ENCODE measurements at places on chromosomes 7 and 10.
A peak's percentile ranks its signal among the peaks of the same experiment; 100 is the strongest.

DNA sequence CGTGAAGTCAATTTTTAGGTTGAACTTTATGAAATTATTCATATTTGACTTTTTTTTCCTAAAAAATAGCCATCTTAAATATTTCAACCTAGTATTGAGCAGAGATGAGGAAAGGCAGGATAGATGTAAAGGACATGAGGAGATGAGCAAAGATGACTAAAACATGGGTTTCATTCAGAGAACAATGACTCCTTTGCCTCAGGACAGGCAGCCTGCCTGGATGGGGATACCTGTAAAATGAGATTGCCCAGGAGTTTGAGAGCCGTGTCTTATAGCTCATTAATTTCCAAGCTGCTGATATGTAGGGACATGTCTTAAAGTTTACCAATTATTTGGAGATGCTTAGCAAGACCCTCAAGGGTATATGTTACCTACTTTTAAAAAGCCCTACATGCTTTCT, 243.8 kb upstream of the MDFIC start:
- DNase-seq: no peak

DNA sequence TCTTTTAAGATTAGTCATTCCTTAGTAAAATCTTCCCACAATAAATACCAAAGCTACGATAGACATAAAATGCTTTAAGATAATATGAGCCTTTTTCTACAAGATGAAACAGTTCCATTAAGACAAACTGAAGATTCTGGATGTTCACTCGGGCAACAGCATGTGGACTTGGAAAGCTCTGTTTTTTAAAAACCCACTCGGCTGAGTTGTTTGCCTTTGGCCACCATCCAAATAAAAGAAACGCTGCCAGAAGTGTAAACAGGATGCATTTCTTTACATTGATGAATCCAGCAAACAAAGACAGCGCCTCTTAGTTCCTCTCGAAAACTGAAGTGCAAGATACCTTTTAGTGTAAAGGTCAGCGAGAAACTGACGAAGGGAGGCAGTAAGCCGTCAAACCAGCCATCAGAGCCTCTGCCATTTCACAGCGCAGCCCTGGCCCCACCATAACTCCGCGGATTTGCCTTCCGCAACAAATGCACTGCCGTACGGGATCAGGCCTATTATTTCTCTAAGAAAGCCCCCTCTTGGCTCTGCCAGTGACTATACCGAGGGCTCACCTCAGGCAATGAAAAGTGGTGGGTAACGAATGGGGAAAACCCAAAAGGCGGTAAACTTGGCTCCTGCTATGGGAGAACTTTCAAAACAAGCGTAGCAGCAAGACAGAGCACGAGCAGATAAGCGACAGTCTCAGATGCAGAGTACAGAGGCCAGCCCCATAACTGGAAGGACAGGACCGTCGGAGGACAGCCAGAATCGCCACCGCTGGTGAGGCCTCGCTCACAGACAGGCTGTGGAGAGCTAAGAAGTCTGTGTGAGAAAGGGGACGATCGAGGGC, 41.4 kb downstream of the GNA12 start:
- DNase-seq: no peak

- peak; percentile 77 for DNase-seq
Observed at GRCh38 chr7:98165827-98166667, 45.2 kb upstream of the BHLHA15 start.

GRCh38 chr7:53311205-53311604, 275.8 kb downstream of the POM121L12 start:
- peak; percentile 24 for DNase-seq

GRCh38 chr7:154777023-154777422, 225.9 kb downstream of the PAXIP1 start:
- DNase-seq: no peak

- no peak for DNase-seq
Observed at GRCh38 chr10:120667276-120667675, 183.9 kb upstream of the WDR11 start.

DNA sequence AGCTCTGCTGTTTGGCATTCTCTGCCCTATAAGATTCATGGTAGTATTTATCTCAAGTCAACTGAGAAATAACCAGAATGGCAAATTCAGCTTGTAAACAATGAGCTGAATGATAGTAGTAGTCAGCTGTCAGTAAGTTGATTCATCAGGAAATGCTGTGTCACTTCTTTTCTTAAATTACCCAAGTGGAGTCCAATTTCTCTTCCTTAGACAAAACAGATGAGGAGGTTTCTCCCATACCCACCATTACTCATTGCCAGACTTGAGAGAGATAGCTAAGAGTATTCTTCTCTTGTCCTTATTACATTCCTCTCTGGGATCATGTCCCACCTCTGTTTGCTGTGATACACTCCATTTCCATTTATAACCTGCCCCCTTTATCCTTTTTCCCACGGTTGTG, 159.8 kb upstream of the STEAP1 start:
- DNase-seq: no peak

- DNase-seq: no peak
Observed at GRCh38 chr10:35442028-35442427, 105.7 kb downstream of the CCNY start.

GRCh38 chr10:26517141-26517867, 79.2 kb downstream of the APBB1IP start:
- no peak for DNase-seq

DNA sequence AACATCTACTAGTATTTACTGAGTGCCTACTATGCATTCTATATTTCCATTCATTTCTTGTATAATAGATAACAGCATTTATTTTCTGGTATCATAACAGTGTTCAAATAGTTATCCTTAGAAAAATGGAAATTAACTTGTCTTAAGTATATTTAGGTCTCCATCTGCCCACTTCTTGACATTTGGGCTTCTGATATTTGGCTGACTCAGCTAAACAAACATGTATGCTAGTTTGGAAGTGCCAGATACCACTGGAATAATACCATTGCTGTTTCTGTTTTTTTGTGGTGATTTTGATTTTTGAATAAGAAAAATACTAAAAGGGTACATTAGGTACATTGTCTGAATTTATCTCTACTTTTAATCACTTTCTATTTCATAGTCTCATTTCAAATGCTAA, 169.2 kb downstream of the ST7 start:
- DNase-seq: no peak

GRCh38 chr10:70684374-70684773, 12.1 kb downstream of the ADAMTS14 start:
- DNase-seq: no peak

GRCh38 chr7:156173748-156174353, 361.6 kb upstream of the SHH start:
- no peak for DNase-seq

DNA sequence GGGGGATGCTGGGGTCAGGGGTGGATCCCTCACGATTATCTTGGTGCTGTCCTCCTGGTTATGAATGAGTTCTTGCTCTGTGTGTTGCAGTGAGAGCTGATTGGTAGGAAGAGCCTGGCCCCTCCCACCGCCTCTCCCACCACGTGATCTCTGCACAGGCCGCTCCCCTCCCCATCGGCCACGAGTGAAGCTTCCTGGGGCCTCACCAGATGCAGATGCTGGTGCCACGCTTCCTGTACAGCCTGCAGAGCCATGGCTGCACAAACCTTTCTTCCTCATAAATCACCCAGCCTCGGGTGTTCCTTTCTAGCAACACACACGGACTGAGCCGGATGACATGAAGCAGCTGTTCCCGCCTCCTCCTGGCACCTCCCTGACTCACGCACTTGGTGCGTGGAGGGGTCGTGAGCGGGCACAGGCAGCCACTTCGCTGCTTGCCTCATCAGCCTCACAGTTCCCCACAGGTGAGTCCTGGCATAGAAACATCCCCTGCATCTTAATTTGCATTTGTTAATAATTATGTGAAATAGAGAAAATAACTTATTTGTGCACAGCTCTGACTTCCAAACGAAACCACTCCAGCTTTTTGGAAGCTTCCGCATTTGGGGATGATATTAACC, 210.8 kb downstream of the ADARB2 start:
- no peak for DNase-seq

DNA sequence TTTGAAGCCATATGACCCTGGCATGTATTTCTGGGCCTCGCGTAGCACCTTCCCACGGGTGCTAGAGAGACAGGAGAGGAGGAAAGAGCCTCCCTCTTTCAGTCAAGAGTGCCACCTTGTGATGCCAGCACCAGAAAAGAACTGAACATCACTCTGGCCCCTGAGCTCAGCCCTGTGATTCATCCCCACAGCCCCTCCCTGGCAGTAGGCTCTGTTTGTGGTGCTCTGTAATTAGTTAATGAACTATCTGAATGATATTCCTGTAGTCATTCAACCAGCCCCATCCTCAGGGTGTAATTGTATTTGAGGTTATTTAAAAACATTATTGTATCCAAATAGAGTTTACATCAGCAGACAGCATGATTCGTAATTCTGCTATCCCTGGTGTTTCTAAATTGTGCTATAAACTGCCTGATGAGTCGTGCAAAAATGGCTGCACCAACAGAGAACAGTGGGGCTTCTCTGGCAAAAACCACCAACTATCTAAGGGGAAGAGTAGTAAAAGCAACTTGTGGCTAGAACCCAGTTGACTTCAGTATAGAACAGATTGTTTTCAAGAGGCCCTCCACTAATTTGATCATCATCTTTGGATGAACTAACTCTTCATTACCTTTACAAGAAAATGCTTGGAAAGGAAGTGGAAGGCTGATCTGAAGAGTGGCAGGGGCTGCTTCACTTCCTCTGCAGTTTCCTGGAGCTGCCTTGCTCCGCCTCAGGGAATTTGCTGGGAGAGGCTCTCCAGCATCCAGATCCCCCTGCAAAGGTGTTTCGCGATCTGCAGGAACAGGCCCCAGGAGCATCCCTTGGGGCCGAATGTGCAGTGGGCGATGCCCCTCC, 23.7 kb upstream of the TIAL1 start:
- DNase-seq: no peak

GRCh38 chr7:30864101-30864500, 47.6 kb upstream of the AQP1 start:
- no peak for DNase-seq

GRCh38 chr7:82676777-82677463, 233.3 kb upstream of the CACNA2D1 start:
- no peak for DNase-seq

DNA sequence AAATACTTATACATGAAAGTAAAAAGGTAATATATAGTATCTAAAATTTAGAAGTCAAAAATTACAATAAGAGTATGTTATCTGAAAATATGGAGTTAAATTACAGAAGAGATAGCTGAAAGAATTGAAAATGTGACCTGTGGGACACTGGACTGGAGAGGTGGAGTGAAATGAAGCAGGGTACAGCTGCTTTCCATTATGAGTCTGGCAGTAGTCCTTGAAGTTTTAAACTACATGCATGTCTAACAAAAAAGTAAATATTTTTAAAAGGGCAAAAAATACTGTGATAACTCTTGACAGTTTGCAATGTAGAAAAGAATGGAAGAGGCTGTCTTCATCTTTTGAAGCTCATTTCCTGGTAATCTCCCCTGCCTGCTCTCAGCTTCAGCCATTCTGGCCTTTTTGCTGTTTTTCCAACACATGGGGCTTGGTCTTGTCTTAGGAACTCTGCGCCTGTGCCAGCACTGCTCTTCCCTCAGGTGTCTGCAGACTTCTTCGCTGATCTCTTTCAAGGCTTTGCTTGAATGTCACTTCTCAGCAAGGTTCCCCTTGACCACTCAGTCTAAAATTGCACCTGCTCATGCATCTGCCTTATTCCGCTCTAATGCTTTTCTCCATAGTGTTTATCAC, 36.9 kb downstream of the PTPRZ1 start:
- DNase-seq: no peak

DNA sequence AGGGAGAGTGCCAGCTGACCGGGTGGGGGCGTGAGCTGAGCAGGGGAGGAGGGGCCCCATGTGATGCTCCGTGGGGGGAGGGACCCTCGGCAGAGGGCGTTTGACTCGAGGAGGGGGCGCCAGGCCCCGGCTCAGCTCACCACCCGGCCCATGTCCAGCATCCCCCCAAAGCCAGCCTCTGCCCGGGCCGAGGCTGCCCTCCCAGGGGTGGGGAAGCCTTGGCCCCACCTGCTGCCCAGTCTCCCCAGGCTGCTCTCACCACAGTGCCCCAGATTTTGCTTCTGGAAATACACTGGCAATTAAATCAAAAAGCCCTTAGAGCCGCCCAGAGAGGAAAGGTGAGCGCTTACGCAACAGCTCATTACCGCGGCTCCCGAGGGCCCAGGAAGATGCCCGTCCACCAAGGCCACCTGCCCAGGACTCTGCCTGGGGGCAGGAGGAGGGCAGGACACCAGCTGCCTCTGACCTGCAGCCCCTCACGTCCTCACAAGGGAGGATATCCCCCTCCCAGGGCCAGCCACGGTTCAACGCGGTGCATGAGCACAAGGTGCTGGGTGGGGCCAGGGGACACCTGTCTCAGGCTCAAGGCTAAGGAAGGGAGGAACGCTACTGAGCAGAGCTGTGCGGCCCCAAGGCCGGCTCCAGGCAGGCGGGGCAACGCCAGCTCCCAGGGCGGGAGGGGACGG, 70.0 kb upstream of the INPP5A start:
- DNase-seq: peak; percentile 27

- DNase-seq: no peak
Observed at GRCh38 chr7:40800771-40801170, 666.0 kb downstream of the SUGCT start.

DNA sequence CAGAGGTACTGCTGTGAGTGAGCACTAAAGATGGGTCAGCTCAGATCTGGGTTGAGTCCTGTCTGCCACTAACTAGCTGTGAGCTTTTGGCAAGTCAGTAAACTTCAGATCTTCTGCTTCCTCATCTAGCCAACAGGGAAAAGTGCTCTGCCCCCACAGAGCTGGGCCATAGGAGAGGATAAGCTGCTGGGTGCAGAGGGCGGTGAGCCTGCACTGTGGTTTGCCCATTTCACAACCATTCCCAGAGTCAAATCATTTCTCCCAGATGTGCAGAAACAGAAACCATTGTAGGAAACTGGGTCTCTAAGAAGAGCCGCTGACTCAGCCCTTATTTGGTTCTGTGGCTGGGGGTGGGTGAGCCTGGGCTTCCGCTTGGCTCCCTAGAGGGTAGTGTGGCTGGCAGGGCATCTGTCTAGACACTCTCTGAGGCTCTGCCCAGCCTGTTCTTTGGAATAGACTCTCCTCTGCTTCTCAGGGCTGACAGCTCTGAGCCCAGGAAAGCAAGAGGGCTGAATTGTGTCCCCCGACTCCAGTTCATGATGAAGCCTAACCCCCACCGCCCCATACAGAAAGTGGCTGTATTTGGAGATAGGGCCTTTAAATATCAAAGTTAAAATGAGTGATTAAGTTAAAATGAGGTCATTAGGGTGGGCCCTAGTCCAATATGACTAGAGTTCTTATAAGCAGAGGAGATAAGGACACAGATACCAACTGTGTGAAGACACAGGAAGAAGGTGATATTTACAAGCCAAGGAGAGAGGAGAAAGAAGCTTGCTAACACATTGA, 29.5 kb upstream of the ARHGAP22 start:
- DNase-seq: no peak

DNA sequence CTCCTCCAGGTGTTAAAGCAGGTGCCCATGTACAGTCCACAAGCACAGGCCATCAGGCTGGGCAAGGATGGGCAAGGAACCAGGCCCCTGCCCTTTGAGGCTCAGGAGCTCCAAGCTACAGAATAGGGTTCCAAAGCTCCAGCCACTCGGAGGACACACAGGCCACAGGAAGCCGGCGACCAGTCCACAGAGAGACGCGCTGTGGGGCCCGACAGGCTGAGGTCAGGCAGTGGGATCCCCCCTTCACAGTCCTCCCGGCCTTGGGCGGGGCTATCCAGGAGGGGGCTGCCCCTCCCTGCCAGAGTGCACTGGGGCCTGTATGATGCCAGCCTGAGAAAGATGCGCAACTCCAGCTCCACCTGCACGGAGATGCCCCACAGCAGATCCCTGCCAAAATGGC, 34.0 kb downstream of the MAD1L1 start:
- no peak for DNase-seq

GRCh38 chr10:76072384-76072783, 641.0 kb downstream of the LRMDA start:
- DNase-seq: no peak

GRCh38 chr10:57186201-57186600, 825.1 kb upstream of the ZWINT start:
- no peak for DNase-seq
